Left ventricle myocardium inferior (tissue), 1 donor: ENCODE measurements at places on chromosomes 16 and 17. TPM values are rescaled to one million over a fixed set of nuclear protein-coding genes. Genes with fewer than 3 reads are reported as not detected.

The KCNJ16 gene
- not detected for total RNA-seq

The ZNF594 gene
- 7.7 TPM for total RNA-seq

The TERB1 gene
- not detected for total RNA-seq

The PCTP gene
- 19.6 TPM for total RNA-seq

- peak; percentile 76 for DNase-seq
Measured at GRCh38 chr17:32253117-32253611, 12.5 kb upstream of the RHBDL3 start.

DNA sequence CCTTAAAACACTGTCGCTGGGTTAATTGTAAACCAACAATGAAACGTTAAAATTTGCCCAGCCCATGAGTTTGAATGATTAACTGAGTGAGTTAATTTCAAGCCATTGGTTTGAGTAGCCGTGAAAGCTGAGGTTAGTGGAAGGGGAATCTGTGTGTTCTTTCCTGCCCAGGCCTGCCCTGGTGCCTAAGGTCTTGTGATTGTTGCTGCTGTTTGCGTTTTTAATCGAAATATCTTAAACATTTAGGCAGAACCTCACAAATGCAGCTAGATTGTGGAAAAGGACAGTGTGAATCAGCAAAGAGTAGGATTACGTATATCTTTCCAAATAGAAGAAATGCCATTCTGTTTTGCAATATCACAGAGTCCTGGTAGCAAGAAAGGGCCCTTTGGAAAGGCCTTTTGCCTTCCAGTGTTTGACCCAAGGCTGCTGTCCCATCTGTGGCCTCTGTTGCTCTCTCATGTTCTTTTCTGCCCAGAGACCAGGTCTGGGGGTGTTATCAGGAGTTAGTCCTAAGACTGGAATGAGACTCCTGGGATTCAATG is 113.8 kb downstream of the MSI2 start:
- DNase-seq: no peak

DNA sequence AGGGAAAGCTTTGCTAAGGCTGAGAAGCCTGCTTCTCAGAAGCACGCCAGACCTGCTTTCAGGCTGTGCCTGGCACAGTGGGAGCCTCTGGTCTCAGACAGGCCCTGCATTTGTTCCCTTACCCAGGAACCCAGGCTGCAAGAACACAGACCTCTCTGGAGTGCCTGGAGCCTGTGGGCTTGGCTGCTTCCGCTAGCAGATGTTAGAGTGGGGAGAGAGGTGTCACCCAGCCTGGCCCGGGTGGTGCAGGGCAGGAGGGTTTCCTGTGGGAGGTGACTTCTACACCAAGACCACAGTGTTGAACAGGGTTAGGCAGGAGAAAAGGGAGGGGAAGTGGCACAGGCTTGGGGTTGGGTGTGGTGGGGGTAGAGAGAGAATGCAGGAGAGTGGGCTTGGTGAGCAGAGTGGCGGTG is 35.8 kb upstream of the ADGRG1 start:
- DNase-seq: no peak

GRCh38 chr17:52213451-52213850 is 54.9 kb upstream of the CA10 start:
- no peak for DNase-seq

DNA sequence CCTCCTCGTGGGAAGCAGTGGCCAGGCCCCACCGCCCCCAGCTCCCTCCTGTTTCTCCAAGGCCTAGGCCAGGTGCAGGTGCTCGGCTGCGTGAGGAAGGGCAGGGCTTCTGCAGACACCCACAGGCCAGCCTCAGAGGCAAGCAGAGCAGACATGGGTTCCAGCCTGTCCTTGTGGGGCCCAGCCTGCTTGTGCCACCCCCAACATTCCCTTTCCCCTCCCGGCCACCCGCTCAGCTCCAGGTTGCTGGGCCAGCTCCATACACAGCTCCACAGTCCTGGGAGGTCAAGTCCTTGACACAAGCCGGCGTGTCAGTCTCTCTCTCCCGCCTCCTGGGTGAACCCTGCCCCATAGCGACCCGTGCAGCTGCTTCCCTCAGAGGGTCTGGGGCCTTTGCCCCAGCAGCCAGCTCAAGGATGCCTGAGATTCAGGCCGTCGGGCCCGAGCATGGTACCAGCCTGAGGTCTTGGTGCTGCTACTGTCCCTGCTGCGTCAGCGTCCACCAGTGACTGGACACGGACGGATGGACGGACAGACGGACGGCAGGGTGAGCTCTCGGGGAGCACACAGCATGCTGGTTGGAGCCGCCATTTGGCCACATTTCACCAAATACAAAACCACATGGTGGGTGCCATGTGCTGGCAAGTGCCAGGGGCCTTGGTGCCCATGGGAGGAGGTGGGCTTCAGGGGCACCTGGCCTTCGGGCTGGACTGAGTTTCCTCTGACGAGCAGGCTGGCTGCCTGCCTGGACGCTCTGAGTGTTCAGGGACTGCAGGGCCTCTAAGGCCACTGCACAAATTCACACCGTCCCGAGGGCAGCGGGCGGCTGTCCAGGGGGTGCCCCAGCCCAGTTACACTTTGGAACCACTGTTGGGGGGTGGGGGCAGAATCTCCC is 8.0 kb downstream of the SECTM1 start:
- no peak for DNase-seq

- no peak for DNase-seq
Measured at GRCh38 chr17:82675476-82676245, 22.8 kb downstream of the RAB40B start.

DNA sequence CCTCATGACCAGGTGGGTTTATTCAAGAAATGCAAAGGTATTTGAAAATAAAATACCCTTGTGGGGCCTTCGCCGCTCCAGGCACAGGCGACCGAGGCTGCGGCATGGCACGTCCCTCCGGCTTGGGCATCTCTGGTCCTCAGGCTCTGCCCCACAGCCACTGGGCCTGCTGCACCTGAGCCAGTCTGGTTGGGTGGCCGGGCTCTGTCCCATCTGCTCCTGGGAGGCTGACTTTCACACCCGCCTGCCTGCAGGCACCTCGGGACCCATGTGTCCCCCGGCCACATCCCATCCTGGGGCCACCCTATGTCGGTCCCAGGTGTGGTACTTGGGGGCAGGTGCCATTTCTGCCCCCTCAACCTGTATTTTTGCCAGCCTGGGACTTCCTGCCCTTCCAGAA is 20.9 kb downstream of the OSBPL7 start:
- no peak for DNase-seq

DNA sequence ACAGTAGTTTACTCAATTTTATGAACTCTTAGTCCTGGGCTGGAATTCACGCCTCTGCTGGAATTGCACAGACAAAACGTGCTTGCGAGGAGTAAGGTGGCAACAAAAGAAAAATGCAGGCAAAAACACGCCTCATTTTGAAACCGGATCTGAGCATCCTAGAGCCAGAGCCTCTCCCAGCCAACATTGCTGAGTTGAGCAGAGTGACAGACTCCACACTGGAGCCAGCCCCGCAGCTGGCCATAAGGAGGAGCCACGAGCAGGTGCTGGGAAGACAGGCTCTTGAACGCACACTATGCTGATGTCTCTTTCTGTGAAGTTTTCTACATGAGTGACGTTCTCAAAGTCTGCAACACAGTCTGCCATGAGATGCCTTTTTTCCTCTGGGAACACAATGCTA is 14.6 kb upstream of the HSBP1 start:
- DNase-seq: no peak

- DNase-seq: no peak
Measured at GRCh38 chr16:88636488-88637265, 1.7 kb upstream of the IL17C start.
